Mucosa of gallbladder (tissue), 1 donor: ENCODE measurements at places on chromosomes 3 and 15. TPM values are rescaled to one million over a fixed set of nuclear protein-coding genes. Genes with fewer than 3 reads are reported as not detected.

DNA sequence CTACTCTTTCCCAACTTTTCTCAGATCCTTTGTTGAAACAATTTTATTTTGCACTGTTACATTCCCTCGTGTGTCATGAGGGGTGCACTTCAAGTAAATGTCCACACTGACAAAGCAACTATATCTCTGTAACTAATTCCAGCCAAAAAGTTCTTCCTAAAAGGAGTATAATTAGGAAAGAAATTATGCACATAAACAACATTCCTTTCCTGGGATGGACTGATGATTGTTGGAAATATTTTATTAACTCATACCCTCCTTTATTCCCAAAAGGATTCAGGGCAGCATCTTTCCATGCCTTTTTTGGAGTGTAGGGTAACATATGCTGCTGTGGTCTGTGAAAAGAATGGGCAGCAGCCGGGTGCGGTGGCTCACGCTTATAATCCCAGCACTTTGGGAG, 426.1 kb upstream of the THBS1 start:
- no peak for DNase-seq

Gene GPR149
- not detected for total RNA-seq

GRCh38 chr3:5565026-5565425, 377.5 kb downstream of the EDEM1 start:
- DNase-seq = no peak

Gene RUBCN
- 29.3 TPM for total RNA-seq

Gene CPB1
- 16.5 TPM for total RNA-seq
